Uterus (tissue), 4 donors: ENCODE measurements at places on chromosomes 7 and 10. TPM values are rescaled to one million over a fixed set of nuclear protein-coding genes. Genes with fewer than 3 reads are reported as not detected.

Gene NKX2-3
- not detected for total RNA-seq

Gene NEUROD6
- not detected for total RNA-seq

Gene MOGAT3
- total RNA-seq = not detected

Gene LRRC61
- 5.9 TPM for total RNA-seq

DNA sequence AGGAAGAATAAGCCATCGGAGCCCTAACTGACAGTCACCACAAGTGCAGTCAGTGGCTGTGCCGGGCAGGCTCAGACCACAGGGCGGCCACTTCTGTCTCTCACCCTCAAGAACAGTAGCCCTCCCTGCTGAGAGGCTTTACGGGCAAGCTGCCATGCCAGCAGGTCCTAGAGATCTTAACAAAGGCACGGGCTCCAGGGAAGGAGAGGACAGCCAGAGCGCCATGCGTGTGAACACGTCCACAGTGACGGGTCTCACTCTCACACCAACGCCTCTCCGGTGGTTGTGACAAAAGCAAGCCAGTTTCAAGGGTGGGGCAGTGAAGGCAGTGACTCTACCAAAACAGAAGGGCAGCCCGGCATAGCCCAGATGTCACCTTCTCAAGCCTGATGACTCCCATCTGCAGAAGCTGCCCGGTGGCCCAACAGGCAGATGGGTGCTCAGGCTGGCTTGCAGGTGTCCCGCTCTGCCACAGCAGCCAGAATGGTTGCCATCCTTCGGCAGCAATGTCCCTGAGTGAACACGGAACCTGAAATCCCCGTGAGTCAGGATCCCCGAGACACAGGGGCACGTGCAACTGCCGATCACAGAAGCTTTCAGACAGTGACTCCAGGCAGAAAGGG lies 102.0 kb downstream of the FAM53B start:
- no peaks in the 10 kb centered on the region for H3K27me3 ChIP-seq
- peak overlapping the region; percentile 78 for H3K27ac ChIP-seq
- peaks cover 15% of the 10 kb centered on the region for H3K4me1 ChIP-seq
- no peaks in the 10 kb centered on the region for H3K36me3 ChIP-seq
- H3K4me3 ChIP-seq = no peak overlapping the region

DNA sequence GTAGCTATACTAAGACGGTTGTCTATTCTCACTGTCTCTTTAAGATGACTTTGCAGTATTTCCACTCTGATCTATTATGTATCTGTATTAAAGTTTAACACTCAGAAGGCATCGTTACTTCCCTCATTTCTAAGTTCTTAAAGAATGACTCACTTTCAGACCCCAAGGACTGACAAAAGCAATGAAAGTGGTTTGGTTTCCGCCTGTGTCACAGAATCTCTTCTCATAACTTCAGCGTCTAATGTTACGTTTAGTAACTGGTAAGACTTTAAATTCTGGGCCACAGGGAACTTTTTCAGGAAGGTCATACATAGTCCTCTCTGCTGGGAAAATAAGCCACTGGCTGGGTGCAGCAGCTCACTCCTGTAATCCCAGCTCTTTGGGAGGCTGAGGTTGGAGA lies 892.0 kb upstream of the AUTS2 start:
- no peak overlapping the region for H3K27ac ChIP-seq
- no peaks in the 10 kb centered on the region for H3K4me1 ChIP-seq
- H3K4me3 ChIP-seq = no peak overlapping the region
- H3K36me3 ChIP-seq = no peaks in the 10 kb centered on the region
- no peak for DNase-seq
- no peaks in the 10 kb centered on the region for H3K27me3 ChIP-seq

DNA sequence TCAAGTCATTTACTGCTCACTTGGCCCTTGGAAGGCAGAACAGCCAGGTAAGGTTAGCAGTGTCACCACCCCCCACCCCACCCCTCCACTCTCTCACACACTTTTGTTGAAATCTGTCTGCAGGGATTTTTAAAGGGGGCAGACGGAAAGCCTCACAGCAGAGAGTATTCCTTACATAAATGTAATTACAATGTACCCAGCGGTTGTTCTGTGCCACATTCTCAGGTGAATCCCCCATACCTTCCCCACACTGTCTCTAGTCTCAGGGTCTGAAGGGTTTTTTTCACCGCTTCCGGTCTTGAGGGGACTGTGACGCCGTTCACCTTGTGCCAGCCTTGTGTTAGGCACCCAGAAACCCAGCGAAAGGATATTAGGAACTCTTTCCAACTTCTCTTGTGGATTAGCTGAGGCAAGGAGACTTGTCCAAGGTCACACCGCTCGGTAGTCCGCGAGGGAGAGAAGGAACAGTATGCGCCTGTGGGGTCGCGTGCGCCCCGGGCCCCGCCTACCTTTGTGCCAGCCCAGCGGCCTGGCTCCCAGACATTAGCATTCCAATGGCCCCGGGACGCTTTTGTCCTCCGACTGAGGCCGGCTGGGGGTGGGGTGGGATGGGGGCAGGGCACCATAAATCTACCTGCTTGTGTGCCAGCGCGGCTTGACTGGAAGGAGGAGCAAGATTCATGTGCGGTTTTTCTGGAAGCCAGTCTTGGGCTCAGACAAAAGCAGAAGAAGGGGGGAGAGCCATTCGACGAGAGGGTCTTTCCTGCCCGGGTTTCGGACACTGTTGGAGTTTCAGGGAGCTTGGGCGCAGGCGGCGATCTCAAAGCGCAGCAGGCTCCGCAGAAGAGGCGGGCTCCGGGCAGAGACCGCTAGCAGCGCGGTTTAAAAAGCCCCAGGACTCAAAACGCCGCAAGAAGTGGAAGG lies 4.5 kb downstream of the NEUROG3 start:
- H3K4me1 ChIP-seq = no peaks in the 10 kb centered on the region
- no peak overlapping the region for H3K4me3 ChIP-seq
- peaks cover 47% of the 10 kb centered on the region for H3K27me3 ChIP-seq

- peak overlapping the region; percentile 50 for H3K27ac ChIP-seq
- H3K4me3 ChIP-seq = no peak overlapping the region
- no peak for DNase-seq
- no peaks in the 10 kb centered on the region for H3K27me3 ChIP-seq
Measured at GRCh38 chr7:130990178-130990832, 256.3 kb upstream of the KLF14 start.

DNA sequence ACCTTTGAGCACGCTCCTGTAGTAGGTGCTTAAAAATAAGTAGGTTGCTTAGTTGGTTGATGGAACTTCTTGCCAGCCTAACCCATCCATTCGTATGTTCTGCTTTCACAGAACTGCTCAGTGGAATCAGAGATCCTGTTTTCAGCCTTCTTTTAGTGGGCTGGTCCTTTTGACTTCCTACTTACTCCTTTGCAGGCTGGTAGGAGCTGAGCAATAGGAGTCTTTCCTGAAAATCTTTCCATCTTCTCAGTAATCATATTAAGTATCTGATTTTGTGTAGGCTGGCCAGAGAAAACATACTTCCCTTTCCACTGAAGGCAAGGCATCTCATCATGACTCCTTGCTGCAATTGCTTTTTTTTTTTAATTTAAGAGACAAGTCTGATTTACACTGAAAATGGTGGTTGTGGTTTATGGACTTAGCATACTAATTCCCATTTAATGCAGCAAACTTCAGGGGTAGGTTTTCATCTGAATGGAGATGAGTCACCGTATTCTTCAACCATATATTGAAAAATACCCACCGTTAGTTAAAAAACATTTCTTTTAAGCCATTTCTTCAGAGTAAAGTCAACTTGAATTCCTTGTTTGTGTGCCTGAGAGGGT lies 208.0 kb downstream of the ZNF365 start:
- no peaks in the 10 kb centered on the region for H3K4me1 ChIP-seq
- no peaks in the 10 kb centered on the region for H3K36me3 ChIP-seq
- H3K27ac ChIP-seq = no peak overlapping the region
- H3K27me3 ChIP-seq = no peaks in the 10 kb centered on the region
- no peak for DNase-seq

GRCh38 chr7:46653848-46654247 lies 732.8 kb upstream of the IGFBP3 start:
- H3K4me3 ChIP-seq = no peak overlapping the region
- no peak for DNase-seq
- H3K36me3 ChIP-seq = no peaks in the 10 kb centered on the region

DNA sequence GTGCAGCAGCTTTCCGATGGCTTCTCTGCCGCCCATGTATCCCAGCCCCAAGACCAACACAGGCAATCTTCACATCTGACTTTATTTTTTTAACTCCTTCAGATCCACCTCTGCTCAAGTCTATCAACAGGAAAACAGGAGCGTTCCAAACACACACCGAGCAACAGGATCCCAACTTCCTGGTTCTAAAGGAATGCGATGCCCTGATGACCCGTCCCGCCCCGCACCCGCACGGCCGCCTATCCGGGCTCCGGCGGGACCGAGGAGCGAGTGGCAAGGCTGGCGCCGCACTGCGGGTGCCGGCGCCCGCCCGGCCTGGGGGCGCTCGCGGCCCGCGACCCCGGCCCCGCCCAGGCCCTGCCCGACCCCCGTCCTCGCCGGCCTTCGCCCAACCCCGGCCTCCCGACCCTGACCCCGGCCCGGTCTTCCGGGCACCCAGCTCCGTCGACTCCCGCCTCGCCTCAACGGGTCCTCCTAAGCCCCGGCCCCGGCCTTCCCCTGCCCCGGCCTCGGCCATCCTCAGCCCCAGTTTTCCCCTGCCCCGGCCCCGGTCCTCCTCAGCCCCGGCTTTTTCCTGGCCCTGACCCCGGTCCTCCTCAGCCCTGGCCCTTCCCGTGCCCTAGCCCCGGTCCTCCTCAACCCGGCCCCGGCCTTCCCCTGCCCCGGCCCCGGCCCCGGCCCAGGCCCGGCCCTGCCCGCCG lies 730 bp downstream of the LARP4B start:
- H3K27ac ChIP-seq = peak overlapping the region; percentile 92
- H3K36me3 ChIP-seq = no peaks in the 10 kb centered on the region
- H3K4me1 ChIP-seq = peaks cover 9% of the 10 kb centered on the region
- no peaks in the 10 kb centered on the region for H3K27me3 ChIP-seq
- H3K4me3 ChIP-seq = peak overlapping the region; percentile 97

DNA sequence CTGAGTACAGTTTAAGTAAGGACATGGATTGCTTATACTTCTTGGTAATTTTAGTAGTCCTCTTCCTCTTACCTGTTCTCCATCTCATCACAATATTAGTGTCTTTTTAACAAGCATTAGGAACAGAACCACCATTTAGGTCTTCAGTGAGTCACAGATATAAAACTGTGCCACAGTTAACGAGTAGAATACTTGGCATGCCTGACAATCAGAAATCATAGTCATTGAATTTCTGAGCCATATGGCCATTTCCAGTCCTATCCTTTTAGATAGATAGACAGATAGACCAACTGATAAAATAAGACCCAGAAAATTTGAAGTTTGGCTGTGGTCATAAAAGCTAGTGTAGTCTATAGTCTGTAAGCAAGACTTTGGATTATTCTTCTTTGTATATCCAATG lies 71.1 kb downstream of the GBF1 start:
- H3K27me3 ChIP-seq = no peaks in the 10 kb centered on the region
- H3K27ac ChIP-seq = no peak overlapping the region
- peaks cover 8% of the 10 kb centered on the region for H3K4me1 ChIP-seq
- H3K4me3 ChIP-seq = no peak overlapping the region

GRCh38 chr10:113168584-113168983 lies 218.5 kb downstream of the TCF7L2 start:
- no peaks in the 10 kb centered on the region for H3K27me3 ChIP-seq
- no peak for DNase-seq
- no peaks in the 10 kb centered on the region for H3K36me3 ChIP-seq
- H3K27ac ChIP-seq = no peak overlapping the region
- no peaks in the 10 kb centered on the region for H3K4me1 ChIP-seq

GRCh38 chr10:125023862-125024496 lies 82.1 kb downstream of the ZRANB1 start:
- H3K36me3 ChIP-seq = no peaks in the 10 kb centered on the region
- no peaks in the 10 kb centered on the region for H3K4me1 ChIP-seq
- H3K27me3 ChIP-seq = no peaks in the 10 kb centered on the region
- H3K4me3 ChIP-seq = no peak overlapping the region
- peak; percentile 60 for DNase-seq

GRCh38 chr10:62528441-62528840 lies 154.3 kb downstream of the ZNF365 start:
- DNase-seq = no peak
- H3K27ac ChIP-seq = no peak overlapping the region

GRCh38 chr10:97450828-97451227 lies 4.9 kb downstream of the ZDHHC16 start:
- no peaks in the 10 kb centered on the region for H3K27me3 ChIP-seq
- no peak for DNase-seq
- H3K4me3 ChIP-seq = no peak overlapping the region

GRCh38 chr7:105102557-105103352 lies 88.8 kb downstream of the KMT2E start:
- H3K27ac ChIP-seq = no peak overlapping the region
- H3K4me3 ChIP-seq = no peak overlapping the region
- no peaks in the 10 kb centered on the region for H3K27me3 ChIP-seq
- no peaks in the 10 kb centered on the region for H3K36me3 ChIP-seq

GRCh38 chr10:43598446-43598845 lies 7.8 kb upstream of the ZNF485 start:
- no peak overlapping the region for H3K27ac ChIP-seq
- H3K27me3 ChIP-seq = no peaks in the 10 kb centered on the region
- DNase-seq = peak; percentile 24
- no peaks in the 10 kb centered on the region for H3K36me3 ChIP-seq

DNA sequence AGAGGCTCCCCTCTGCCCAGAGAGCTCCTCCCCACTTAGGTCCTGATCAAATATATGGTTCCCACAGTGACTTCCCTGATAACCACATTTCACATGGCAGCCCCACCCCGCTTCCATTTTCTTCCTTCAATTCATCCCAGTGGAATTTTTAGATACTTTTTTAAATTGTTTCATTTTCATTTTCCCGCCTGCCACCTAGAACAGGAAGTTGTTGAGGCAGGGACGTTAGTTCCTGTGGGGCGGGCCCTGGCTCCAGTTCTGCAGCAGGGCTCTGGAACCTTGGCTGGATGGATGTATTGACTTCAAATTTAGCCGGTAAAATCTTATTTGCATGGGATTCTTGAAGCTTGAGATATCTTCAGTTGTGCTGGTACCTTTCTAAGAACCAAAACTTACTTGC lies 226.6 kb downstream of the PAXIP1 start:
- H3K4me3 ChIP-seq = no peak overlapping the region
- no peaks in the 10 kb centered on the region for H3K36me3 ChIP-seq
- H3K4me1 ChIP-seq = no peaks in the 10 kb centered on the region
- no peak overlapping the region for H3K27ac ChIP-seq
- DNase-seq = no peak

GRCh38 chr7:108376206-108376605 lies 80.0 kb downstream of the NRCAM start:
- no peak for DNase-seq
- H3K27me3 ChIP-seq = no peaks in the 10 kb centered on the region

- H3K4me1 ChIP-seq = peaks cover 9% of the 10 kb centered on the region
- peak overlapping the region; percentile 68 for H3K27ac ChIP-seq
- H3K36me3 ChIP-seq = no peaks in the 10 kb centered on the region
Measured at GRCh38 chr7:42833411-42833810, 78.5 kb downstream of the C7orf25 start.
